Activated naive CD4-positive, alpha-beta T cell treated with anti-CD3 and anti-CD28 coated beads, Interleukin-2, amount 10 ng/mL, durations not matched to agents 7 days and 5 days (primary cell): ENCODE measurements at places on chromosomes 3 and 15.

DNA sequence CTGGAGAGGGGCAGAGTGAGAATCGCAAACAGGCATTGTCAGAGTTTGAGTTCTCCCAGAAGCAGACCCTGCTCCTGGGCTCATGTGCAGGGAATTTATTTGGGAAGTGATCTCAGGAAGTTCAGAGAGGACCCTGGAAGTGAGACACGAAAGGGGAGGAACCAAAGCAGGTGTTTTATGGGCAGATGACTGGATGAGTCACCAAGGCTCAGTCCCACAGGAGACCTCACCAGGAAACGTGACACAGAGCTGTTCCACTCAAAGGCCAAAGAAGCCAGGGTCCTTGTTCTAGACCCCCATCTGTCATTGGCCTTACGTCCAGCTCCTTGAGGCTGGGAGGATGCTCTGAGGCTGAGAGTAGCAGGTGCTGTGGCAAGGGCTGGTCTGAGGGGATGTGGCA, 43.4 kb upstream of the SEC22A start:
- DNase-seq, result no peak

GRCh38 chr15:23395832-23396231, 41.3 kb downstream of the GOLGA8S start:
- DNase-seq, result no peak

- DNase-seq, result no peak
Observed at GRCh38 chr15:38613085-38613484, 48.5 kb upstream of the RASGRP1 start.

DNA sequence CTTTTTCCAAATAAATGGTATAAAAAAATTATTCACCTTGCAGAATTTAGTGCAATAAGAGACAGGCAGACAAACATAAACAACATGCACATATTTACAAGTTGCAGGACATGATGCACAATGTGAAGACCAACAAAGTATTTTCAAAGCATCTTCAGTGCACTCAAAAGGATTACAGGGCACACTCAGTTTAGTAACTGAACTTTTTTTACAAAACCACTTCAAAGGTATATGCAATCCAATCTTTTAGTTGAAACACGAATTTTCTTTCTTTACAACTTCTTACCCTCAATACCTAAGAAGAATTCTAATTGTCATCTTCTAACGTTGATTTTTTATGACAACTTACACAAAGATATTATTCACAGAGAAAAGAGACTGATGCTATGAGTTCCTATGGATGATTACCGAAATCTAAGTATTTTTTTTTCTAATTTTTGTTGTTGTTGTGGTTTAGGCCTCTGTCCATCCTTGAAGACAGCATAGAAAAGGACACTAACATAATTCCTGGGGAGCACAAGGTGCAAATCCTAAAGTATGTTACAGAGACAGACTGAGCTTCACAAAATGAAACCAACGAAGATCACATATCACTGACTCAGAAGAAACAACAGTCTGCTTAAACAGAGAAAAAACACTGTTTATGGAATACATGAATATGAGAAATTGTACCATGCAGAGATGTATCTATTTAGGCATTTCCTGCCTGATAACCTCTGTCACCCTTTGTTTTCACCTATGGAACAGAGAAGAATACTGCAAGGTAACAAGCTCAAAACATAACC, 50.3 kb downstream of the ZMAT3 start:
- no peak for DNase-seq

GRCh38 chr3:184391266-184391665, 11.4 kb downstream of the CHRD start:
- DNase-seq, result no peak

GRCh38 chr3:105618556-105618955, 250.3 kb downstream of the CBLB start:
- DNase-seq, result no peak

- DNase-seq, result no peak
Observed at GRCh38 chr15:85157344-85157743, 175.7 kb downstream of the PDE8A start.

DNA sequence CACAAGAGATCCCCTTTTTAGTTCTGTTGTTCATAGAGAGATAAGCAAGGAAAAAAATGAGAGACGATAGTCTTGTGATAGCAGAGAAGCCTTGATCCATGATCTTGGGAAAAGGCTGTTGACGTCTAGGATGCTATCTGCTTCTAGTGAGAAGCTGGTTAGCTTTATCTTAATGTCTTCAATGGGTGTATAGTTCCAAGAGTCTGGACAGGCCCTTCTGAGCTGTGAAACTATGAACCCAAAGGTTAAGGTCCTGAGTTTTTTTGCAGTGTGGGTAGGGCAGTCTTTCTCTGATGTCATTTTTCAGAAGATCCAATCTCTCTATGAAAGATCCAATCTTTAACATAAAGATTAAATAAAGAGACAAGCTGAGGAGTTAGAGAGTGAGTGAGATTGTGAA, 10.5 kb upstream of the NOX5 start:
- no peak for DNase-seq

- no peak for DNase-seq
Observed at GRCh38 chr3:177437513-177438337, 240.4 kb upstream of the TBL1XR1 start.

- no peak for DNase-seq
Observed at GRCh38 chr3:108024146-108024850, 66.5 kb downstream of the CD47 start.

DNA sequence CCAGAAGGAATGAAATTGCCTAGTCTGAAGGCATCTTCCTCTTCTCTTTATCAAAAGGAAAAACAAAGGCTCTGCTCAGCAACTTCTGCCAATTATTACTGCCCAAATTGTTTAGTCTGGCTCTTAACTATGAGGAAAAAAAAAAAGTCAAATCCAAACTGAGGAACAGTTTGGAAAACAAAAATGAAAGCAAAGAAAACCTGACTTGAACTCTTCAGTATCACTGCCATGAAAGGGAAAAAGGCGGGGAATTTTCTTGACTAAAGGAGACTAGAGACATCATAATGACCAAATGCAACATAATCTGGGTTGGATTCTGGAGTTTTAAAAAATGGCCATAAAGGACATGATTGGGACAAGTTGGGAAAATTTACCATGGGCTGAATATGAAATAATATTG, 156.3 kb downstream of the STT3B start:
- no peak for DNase-seq

DNA sequence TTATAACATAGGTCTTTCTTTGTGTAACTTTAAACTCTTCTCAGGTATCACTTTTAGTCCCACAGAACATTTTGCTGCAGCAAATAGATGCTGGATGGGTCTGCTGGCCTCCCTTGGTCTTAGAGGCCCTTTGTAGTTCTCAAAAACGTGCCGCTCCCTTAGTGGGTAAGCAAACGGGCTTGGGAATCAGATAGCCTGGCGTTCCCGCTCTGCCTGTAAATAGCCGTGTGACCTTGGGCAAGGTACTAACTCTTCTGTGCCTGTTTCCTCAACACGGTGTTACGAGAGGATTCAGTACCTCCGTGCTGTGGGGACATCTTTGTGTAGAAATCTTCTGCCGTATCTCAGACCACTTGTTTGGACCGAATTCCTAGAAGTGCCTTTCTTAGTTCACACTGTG, 64.4 kb downstream of the DNAJB8 start:
- DNase-seq, result no peak

- no peak for DNase-seq
Observed at GRCh38 chr3:79175870-79176269, 591.9 kb downstream of the ROBO1 start.
